Stimulated activated CD4-positive, alpha-beta T cell treated with anti-CD3 and anti-CD28 coated beads, TNF-alpha, amount 100 ng/mL, for 48 hours (primary cell): ENCODE measurements at places on chromosomes 1 and 21.

DNA sequence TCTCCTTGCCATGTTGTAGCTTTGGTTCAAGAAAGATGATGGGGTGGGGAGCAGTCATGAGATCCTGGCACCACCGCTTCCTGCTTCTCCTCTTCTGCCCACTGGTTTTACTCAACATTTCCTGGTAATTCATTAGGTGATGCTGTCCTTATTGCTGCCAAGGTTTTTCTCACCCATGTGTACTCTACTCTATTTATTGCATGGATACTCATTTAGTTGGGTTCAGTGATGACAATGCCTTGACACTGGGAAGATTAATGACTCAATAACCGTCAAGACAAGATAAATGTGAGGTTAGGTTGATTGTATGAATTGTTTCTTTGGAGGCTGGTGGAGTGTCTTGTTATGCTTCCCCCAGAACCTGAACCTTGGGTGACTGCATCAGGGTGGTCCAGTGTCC, 484.2 kb downstream of the SIPA1L2 start:
- no peak for DNase-seq

DNA sequence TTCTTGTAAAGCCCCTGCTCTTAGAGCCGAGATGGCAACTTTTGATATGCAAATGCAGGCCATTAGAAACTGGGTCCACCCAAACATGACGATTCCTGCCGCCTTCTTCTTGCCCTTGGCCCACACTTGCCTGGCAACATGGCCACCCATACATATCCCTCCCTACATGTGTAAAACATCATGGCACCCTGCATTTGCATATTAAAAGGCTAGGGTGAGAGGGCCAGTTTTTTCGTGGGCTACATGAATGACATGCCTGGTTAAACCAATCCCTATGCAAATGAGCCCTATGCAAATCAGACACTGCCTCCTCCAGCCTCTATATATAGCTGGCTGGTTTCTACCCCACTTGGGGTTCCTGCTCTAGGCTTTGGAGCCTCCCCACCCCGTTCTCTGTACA, 18.8 kb downstream of the PLA2G2A start:
- DNase-seq: no peak

DNA sequence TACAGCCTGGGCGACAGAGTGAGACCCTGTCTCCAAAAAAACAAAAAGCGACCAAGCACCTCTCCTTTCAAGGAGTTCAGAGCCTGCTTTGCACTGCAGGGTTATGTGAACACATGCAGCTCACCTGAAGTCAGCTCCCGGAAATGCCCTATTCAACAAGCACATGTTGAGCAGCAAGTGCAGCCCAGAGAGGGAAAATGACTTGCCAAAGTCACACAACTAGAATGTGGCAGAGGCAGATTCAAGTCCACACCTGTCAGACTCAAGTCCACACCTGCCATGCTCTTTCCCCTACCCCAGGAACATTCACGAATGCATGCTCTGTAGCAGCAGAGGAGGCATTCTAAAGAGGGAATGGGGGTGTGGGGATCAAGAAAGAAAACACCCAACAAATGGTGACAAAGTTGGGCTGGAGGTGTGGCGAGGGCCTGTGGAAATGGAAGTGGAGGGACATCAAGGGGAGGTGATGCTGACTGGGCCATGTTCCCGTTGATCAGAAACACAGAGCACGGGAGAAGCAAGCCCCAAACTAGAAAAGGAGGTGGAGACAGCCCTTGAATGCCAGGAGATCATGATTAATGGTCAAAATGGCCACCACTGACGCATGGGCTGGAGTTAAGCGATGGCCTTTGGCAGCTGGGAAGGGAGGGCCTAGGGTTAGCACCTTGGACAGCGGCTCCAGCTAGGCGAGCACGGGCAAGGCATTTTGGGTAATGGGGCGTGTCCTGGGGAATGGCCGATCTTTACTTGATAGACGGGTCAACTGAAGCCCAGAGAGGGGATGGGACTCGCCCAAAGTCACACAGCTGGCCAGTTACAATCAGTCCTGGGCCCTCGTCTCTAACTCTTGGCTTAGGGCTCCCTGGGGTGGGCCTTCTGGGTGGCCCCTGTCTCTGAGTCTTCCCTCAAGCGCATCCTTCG, 21.5 kb downstream of the RAP1GAP start:
- peak; percentile 15 for DNase-seq

GRCh38 chr1:98211271-98211845, 290.5 kb upstream of the DPYD start:
- no peak for DNase-seq

DNA sequence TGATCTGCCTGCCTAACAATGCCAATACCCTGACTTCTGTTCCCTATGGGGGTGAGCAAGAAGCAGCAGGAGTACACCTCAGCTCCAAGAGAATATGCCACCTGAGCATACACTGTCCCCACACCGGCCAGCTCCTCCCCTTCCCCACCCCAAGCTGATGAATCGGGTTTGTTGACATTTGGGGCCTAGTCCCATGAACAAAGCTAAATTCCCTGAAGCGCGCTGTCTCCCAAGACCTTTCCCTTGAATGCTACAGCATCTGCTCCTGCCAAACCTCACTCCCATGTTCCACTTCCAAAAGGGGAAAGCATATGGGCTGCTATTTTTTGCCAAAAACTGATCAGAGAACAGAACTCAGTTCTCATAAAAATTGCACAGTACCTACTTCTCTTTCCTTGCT, 220.4 kb upstream of the CAMK1G start:
- DNase-seq: no peak

DNA sequence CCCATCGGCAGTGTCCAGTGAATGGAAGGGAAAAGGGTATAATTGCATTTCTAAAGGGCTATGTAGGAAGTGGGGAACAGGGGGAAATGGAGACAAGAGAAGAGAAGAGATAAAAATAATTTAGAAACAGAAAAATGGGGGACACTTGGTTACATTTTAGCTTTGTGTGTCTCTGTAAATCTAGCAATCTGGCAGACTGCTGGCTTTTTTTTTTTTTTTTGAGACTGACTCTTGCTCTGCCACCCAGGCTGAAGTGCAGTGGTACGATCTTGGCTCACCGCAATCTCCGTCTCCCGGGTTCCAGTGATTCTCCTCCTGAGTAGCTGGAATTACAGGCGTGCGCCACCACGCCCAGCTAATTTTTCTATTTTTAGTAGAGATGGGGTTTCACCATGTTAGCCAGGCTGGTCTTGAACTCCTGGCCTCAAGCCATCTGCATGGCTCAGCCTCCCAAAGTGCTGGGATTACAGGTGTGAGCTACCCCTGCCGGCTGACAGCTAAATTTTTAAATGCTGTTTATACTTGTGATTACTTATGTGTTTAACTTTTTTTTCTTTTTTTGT, 53.4 kb downstream of the AGPAT3 start:
- no peak for DNase-seq

DNA sequence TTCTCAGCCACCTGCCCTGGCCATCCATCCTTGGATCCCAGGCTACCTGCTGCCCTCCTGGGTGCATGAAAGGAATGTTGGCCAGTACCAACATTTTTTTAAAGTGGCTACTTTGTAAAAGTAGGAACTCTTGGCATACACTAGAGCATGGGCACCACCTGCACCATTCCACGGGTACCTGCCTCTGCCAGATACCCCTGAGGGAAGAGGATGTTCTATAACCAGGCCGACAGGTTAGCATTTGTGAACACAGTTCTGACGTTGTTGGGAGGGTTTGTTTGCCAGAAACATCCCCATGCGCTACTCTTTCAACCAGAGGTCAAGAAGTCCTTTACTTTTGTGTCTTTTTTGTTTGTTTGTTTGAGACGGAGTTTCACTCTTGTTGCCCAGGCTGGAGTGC, 43.0 kb downstream of the EVA1C start:
- DNase-seq: no peak

DNA sequence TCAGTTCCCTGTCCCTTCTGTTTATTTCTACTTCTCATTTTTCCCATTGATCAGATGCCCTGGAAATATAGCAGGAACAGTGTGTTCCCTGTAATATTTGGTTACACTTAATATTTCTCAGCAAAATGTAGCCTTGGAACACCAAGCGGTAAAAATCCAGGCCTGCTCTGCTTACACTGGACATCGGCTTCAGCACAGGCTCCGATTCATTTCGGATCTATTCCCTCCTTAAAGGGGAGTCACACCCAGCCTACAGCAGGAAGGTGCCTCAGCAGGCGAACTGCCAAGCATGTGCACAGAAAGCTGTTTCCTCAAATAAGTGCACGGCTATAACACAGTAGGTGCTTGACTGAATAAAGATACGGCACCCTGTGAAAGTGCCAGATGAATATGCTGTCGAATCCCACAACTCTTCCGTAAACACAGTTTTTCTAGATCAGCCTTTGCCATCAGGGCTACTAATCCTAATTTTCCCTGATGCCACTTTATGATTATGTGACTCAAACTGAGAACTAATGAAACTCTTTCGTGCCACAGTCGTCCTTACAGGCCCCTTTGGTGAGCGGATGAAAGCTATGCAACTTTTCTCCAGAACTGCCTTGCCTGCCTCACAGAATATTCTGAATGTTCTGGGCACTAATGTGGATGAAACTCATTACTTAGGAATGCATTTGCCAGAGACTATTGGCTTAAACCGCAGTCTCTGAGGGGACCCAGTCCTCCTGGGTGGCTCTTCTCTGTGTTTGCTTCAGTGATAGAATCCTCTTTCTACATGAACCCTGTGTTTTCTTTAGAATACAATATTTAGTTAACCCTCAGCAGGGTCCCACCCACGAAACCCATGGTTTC, 275.5 kb upstream of the RUNX1 start:
- no peak for DNase-seq

- DNase-seq: peak; percentile 64
Measured at GRCh38 chr1:40849801-40850592, 12.2 kb downstream of the CITED4 start.
